ENCODE measurements at places on chromosomes 2 and 18. TPM values are rescaled to one million over a fixed set of nuclear protein-coding genes. Genes with fewer than 3 reads are reported as not detected.

The HMSD gene
- not detected for total RNA-seq

The TUBA3E gene
- not detected for total RNA-seq

The AQP12B gene
- not detected for total RNA-seq

The FNDC4 gene
- 30.8 TPM for total RNA-seq

The SOX11 gene
- total RNA-seq: not detected

The PID1 gene
- total RNA-seq: 37.6 TPM

The SEC11C gene
- total RNA-seq: 12.0 TPM

The LRRFIP1 gene
- total RNA-seq: 30.7 TPM

The CYTIP gene
- total RNA-seq: not detected
